ENCODE measurements at places on chromosomes 7 and 10.

DNA sequence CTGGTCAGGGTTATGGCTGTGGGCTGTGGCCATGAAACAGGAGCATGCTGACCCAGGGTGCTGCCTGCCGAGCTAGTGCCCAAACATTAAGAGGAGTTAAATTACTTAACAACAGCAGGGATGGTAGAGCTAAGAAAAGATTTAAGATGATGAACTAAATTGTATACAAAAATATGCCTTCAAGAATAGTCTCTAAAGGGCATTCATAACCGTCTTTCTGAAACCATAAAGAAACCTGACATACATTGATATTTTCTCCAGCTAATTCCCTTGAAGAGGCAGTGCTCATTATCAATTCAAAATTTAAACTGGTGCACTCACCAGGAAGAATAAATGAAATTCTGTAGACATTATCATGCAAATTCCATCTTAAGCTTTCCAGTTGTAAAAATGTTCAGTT is 265.8 kb upstream of the TAC1 start:
- DNase-seq = no peak

- DNase-seq = no peak
These were observed 11.0 kb downstream of the LCOR start for GRCh38 chr10:96842896-96843723.

DNA sequence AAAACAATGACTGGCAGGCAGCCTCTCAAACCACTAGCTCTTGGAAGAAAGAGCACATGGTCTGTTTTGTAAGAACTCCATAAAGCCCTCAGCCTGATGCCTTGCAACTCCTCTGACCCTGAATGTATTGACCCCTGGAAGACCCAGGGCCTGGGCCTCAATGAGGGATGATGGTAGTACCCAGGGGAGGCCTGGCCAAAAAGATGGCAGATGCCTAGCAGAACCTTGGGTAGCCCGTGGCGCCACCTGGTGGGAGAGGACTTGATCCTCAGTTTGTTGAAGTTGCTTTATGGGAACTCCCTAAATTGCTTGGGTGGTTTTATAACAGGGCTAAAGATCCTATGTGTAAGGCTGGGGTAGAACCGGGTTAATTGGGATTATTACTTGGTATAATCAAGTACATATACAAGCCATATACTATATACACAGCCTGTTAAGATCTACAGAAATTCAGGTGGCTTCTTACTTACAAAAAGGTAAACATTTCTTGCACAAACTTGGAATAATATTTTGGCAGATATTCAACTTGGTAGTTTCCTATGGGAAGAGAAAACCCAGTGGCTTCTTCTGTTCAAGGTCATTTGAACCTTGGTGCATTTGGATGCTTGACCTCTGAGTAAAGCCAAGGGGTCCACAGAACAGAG is 95.8 kb upstream of the CACUL1 start:
- DNase-seq = peak; percentile 59

GRCh38 chr10:128725531-128725930 is 599.3 kb upstream of the MKI67 start:
- DNase-seq = no peak

GRCh38 chr10:96612055-96612830 is 25.4 kb upstream of the TM9SF3 start:
- DNase-seq = no peak

Data from activated T-cell treated with anti-CD3 and anti-CD28 coated beads, Interleukin-2, amount 50 U/mL, for 1 hour (primary cell).